ENCODE measurements at places on chromosomes 3 and 15. TPM values are rescaled to one million over a fixed set of nuclear protein-coding genes. Genes with fewer than 3 reads are reported as not detected.

The SETD2 gene
- total RNA-seq, result 47.9 TPM

The TGM4 gene
- not detected for total RNA-seq

DNA sequence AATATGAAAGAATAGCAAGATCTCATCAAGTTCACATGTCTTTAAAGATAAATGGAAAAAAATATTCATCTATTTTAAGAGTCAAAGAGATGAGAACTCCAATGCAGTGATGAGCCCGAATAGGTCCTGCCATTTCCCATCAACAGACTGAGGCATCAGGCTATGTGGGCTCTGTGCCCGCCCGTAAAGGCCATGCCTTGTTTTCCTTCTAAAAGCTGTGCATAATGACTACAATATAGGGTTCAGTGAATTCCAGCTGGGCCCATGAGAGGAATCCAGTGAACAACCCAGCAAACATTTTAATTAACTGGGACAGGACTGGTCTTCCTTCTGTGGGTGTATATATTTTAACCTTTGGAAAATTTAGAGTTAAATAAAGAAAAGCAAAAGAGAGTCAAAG is 44.6 kb downstream of the RASGRP1 start:
- DNase-seq, result no peak

GRCh38 chr3:40208251-40208650 is 101.3 kb upstream of the EIF1B start:
- no peak for DNase-seq

- no peak for DNase-seq
Observed at GRCh38 chr15:88247914-88248313, 8.6 kb downstream of the NTRK3 start.

GRCh38 chr3:114081037-114081436 is 24.5 kb downstream of the QTRT2 start:
- DNase-seq, result no peak
